ENCODE measurements at places on chromosomes 3 and 15. TPM values are rescaled to one million over a fixed set of nuclear protein-coding genes. Genes with fewer than 3 reads are reported as not detected.

- no peak for DNase-seq
- no peaks in the 10 kb centered on the region for H3K27me3 ChIP-seq
- no peak overlapping the region for H3K4me3 ChIP-seq
- H3K27ac ChIP-seq = no peak overlapping the region
These were observed 345.2 kb downstream of the VPS13C start for GRCh38 chr15:61715082-61715481.

- peak overlapping the region; percentile 66 for H3K27ac ChIP-seq
- H3K4me1 ChIP-seq = peaks cover 35% of the 10 kb centered on the region
- no peaks in the 10 kb centered on the region for H3K27me3 ChIP-seq
- no peaks in the 10 kb centered on the region for H3K36me3 ChIP-seq
- no peak overlapping the region for H3K4me3 ChIP-seq
These were observed 56.2 kb upstream of the TSEN2 start for GRCh38 chr3:12428126-12428525.

GRCh38 chr3:47984075-47984728 lies 32.0 kb downstream of the MAP4 start:
- H3K27me3 ChIP-seq = no peaks in the 10 kb centered on the region
- H3K4me1 ChIP-seq = no peaks in the 10 kb centered on the region
- no peak overlapping the region for H3K27ac ChIP-seq
- H3K36me3 ChIP-seq = no peaks in the 10 kb centered on the region
- DNase-seq = no peak

DNA sequence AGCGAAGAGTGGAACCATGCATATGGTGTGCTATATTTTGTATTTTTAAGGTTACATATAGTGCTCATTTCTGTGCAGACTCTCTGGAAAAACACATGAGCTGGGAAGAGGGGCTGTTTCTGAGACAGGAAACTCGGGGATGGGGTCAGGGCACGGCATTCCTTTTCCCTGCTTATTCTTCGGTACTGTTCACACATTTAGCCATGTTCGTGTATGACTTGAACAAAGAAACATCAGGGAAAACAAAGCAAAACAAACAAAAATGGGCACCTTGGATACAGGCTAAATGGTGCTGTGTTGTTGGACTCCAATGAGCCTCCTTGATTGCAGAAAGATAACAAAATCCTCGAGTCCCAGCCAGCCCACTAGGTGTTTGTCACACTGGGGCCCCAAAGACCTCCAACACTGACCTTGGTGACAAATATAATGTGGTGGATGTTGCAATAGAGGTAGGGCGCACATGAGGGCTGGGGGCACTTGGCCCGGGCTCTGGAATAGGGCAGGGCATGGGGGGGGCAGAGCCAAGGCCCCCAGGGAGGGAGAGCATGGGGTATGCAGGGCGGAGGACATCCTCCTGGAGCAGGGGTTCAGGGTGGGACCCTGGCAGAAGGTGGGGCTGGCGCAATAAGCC lies 19.3 kb downstream of the DNASE1L3 start:
- DNase-seq = no peak
- no peaks in the 10 kb centered on the region for H3K36me3 ChIP-seq
- no peak overlapping the region for H3K27ac ChIP-seq
- no peak overlapping the region for H3K4me3 ChIP-seq
- no peaks in the 10 kb centered on the region for H3K27me3 ChIP-seq

GRCh38 chr3:129908417-129908816 lies 14.9 kb upstream of the TMCC1 start:
- H3K27ac ChIP-seq = no peak overlapping the region
- H3K27me3 ChIP-seq = no peaks in the 10 kb centered on the region
- no peaks in the 10 kb centered on the region for H3K36me3 ChIP-seq
- DNase-seq = no peak

DNA sequence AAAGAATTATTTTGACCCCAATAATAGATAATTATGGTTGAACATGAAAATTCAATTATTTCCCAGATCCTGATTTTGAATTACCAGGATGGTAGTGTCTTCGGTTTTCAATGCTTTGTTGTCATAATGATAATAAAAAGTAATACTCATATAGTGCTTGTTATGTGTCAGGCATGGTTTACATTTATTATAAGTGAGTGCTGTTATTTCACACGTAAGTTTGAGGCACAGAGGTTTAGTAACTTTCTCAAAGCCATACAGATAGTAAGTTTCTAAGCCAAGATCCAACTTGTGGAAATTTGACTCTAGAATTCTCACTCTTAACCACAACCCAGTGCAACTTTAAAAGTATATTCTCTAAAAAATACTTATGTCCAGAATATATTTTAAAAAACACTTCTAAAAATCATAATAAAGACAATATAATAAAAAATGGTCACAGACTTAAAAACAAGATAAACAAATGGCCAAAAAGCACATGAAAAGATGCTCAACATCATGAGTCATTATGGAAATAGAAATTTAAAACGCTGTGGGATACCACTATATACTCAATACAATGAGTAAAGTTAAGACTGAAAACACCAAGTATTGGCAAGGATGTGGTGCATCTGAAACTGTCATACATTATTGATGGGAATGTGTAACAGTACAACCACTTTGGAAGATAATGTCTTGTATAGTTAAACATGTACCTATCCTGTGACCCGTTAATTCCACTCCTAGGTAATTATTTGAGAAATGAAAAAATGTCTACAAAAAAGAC lies 45.2 kb downstream of the SPRED1 start:
- no peak overlapping the region for H3K4me3 ChIP-seq
- no peaks in the 10 kb centered on the region for H3K4me1 ChIP-seq
- DNase-seq = no peak
- H3K27me3 ChIP-seq = no peaks in the 10 kb centered on the region

- H3K27me3 ChIP-seq = no peaks in the 10 kb centered on the region
- no peak overlapping the region for H3K27ac ChIP-seq
- no peak for DNase-seq
- H3K36me3 ChIP-seq = peaks cover 2% of the 10 kb centered on the region
- H3K4me3 ChIP-seq = no peak overlapping the region
- no peaks in the 10 kb centered on the region for H3K4me1 ChIP-seq
These were observed 14.2 kb upstream of the ULK3 start for GRCh38 chr15:74857082-74857655.

DNA sequence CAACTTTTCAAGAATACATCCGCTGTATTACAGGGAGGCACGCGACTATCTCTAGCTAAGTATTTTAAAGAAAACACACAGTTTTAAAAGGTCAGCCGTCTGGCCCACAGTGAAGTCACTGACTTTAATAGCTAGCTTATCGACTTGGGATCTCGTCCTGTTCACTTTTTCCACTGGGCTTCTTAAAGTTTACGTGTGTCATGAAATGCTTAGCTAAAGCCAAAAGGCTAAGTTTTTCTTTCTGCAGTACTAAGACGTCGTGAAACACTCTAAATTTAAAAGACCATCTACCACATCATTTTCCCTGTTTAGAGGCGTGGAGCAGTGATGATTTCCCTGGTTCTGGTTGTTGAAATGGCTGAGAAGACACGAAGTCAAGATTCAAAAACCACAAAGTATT lies 27.1 kb downstream of the LRIG1 start:
- DNase-seq = no peak
- H3K36me3 ChIP-seq = no peaks in the 10 kb centered on the region
- H3K27me3 ChIP-seq = no peaks in the 10 kb centered on the region

- H3K4me1 ChIP-seq = no peaks in the 10 kb centered on the region
- H3K27ac ChIP-seq = no peak overlapping the region
These were observed 24.3 kb downstream of the CACNA2D3 start for GRCh38 chr3:54146506-54147239.

- H3K4me3 ChIP-seq = no peak overlapping the region
- H3K27ac ChIP-seq = no peak overlapping the region
- no peaks in the 10 kb centered on the region for H3K27me3 ChIP-seq
- no peaks in the 10 kb centered on the region for H3K36me3 ChIP-seq
- no peak for DNase-seq
These were observed 10.2 kb upstream of the DLL4 start for GRCh38 chr15:40918799-40919392.

DNA sequence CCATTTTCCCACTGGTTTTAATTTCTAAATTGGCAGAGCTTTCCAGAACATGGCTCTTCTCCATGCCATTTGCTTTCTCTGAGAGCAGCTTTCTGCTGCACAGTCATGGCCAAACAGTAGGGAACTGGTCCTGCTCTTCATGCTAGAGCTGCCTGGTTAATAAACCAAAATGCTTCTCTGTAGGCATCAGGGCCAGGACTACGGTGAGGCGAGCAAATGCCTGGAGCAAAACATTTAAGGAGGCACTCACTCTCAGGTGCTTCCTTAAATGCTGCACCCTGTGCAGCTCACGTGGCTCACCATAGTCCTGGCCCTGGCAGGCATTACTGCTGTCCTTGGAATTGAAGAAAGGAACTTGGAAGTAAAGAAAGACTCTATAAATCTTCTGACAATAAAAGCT lies 48.5 kb upstream of the PPP2R3A start:
- H3K4me1 ChIP-seq = no peaks in the 10 kb centered on the region
- DNase-seq = no peak
- H3K27me3 ChIP-seq = no peaks in the 10 kb centered on the region

GRCh38 chr3:109355625-109356441 lies 18.5 kb upstream of the DPPA4 start:
- no peak overlapping the region for H3K4me3 ChIP-seq
- H3K27ac ChIP-seq = no peak overlapping the region

- no peaks in the 10 kb centered on the region for H3K36me3 ChIP-seq
- no peak overlapping the region for H3K4me3 ChIP-seq
- DNase-seq = no peak
- no peaks in the 10 kb centered on the region for H3K4me1 ChIP-seq
These were observed 56.3 kb upstream of the FSTL1 start for GRCh38 chr3:120506828-120507774.

ANKUB1 gene
- total RNA-seq = not detected

GOLGA8S gene
- 0.15 TPM for total RNA-seq

FOXB1 gene
- total RNA-seq = 0.64 TPM

MUC20 gene
- total RNA-seq = not detected

ITIH1 gene
- total RNA-seq = 0.31 TPM

GOLGA6L7 gene
- total RNA-seq = not detected

TMEM212 gene
- total RNA-seq = not detected
